ENCODE measurements at places on chromosomes 1 and 21.

DNA sequence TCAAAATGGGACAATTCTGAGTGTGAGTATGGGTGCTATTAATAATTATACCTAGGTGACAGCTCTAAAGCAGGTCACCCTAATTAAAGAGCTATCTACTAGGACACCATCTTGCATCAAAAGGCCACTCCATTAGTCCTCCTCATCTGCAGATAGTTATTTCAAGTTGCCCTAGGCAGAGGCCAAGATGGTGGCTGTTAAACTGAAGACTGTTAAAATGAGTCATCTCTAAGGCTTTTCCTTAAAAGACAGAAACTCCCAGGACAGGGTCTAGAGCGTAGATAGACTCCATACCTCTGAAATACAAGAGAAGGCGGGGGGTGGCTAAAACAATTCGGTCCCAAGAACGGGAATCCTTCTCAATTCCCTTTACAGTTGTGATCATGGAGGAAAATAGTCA is 4.5 kb upstream of the ZNF697 start:
- no peak for DNase-seq

DNA sequence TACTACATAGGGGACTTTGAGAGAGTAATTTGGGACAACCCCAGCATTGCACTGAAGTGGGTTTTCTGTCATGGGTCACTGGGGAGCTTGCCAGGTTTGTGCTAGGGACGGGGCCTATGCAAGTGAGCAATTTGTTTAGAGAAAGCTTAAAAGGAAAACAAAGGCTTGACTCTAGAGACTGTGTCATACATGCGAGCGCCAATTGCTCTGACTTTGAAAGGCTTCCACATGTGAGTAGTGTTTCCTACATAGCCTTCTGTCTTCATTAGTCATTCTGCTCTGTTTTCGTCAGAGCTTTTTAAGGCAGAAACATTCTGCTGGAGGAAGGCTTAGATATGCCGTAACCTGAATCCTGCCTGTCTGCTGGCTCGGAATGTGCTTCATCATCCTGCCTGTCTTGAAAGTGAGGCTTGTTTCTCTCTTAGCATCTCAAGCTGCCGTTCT is 28.4 kb downstream of the TRIM45 start:
- DNase-seq: peak; percentile 97

DNA sequence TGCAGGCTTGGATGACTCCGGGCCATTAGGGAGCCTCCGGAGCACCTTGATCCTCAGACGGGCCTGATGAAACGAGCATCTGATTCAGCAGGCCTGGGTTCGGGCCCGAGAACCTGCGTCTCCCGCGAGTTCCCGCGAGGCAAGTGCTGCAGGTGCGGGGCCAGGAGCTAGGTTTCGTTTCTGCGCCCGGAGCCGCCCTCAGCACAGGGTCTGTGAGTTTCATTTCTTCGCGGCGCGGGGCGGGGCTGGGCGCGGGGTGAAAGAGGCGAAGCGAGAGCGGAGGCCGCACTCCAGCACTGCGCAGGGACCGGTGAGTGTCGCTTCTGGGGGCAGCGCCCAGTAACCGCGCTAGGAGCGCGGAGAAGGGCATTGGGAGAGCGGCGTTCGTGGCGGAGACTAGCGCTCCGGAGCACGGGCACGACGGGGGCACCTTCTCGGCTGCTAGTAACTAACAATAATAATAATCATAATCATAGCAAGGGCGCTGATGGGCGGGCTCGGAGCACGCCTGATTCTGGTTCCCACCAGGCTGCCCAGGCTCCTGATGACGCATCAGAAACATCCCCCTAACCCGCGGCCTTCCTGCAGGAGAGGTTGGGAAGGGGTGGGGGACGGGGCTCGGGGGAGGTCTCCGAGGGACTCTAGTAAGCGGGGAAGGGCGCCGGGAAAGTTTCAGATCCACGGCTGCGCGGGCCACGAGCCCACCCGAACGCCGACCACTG is at the start of gene MX1:
Gene MX1, plus strand, starts transcription at position 286 of the 722 bp plus-strand sequence. CDS start 5,832 bp downstream, outside the sequence.
- no peak for DNase-seq

DNA sequence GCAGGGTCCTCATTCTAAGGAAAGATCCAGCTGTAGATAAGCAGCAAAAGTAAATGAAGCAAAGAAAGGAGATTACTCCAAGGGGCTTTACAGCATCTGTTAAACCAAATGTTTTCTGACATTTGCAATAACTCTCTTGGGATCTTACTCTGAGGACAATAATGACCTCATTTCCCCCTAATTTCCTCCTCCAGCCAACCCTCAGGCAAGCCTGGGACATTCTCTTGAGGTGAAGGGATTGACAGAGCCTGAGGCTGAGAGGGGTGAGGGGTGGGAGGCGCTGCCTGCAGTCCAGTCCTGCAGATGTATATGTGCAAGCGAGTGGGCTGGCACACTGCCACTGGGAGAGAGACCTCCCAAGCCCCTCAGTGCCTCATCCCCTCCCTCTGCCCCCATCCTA is 40.5 kb upstream of the NEK2 start:
- no peak for DNase-seq

DNA sequence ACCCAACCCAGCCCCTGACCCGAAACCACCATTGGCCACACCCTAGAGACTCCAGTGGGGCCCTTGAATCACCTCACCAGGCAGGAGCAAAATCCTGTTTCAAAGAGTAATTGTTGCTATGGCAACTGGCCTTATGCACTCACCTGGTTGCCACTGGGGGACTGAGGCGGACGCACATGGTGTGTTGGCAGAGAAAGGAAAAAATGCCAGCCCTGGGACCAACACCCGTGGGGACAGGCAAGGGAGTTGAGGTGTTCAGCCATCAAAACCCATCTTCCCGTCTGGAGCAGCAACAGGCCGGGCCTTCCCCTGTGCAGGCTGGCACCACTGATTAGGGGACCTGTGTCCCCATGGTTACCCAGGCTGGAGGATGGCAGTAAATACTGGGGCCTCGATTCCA is 395.8 kb upstream of the VAMP3 start:
- no peak for DNase-seq

- DNase-seq: no peak
These were observed 6.8 kb downstream of the SSU72 start for GRCh38 chr1:1567891-1568291.

- no peak for DNase-seq
These were observed 111.8 kb downstream of the GDAP2 start for GRCh38 chr1:117817629-117818028.

GRCh38 chr21:45421846-45422775 is 17.1 kb downstream of the COL18A1 start:
- DNase-seq: no peak

- DNase-seq: no peak
These were observed 57.2 kb upstream of the ANGPTL1 start for GRCh38 chr1:178928041-178928440.

GRCh38 chr21:33698087-33698860 is 56.0 kb downstream of the ITSN1 start:
- DNase-seq: no peak

DNA sequence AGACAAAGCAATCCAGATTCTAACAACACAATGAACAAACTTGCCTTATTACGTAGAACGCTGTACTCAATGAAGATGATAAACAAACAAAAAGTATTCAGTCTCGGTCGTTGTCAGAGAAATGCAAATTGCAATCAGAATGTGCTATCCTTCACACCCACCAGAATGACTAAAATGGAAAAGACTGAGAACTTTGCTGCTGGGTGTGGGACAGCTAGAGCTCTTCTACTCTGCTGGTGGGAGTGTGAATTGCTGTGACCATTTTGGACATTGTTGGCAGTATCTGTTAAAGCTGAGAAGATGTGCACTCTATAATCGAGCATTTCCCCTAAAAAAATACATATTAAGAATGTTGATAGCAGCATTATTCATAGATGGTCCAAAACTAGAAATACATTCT is 111.4 kb downstream of the PEX14 start:
- no peak for DNase-seq

- DNase-seq: no peak
These were observed 89.7 kb upstream of the HMCN1 start for GRCh38 chr1:185644531-185644930.

DNA sequence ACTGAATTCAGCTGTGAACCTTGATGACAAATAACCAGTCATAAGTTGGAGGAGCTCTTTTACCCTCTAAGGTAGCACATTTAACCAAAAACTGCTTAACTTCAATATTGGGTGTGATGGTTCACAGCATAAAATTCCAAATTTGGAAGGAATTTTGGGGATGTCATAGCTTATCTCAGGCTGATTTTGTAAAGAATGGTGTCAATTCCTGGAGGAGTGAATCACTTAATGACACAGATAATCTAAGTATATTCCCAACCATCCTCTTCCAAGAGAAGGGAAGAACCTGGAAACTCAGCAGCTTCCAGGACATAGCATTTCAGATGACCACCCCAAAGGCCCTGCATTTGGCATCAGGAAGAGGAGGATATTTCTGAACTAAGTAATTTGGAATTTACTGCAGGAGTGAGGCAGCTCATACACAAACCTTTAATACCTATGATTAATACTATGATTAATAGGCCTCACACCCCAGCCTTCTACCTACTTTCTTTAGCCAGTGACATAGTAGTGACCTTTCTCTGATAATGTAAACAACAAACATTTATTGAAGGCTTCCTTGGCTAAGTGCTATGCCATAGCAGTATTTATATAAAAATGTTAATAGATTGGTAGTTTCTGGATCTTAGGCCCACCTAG is 14.5 kb downstream of the GLUL start:
- DNase-seq: no peak

- no peak for DNase-seq
These were observed at the start of gene CCDC18 for GRCh38 chr1:93180723-93181613. TSS of gene CCDC18 (plus strand) at chr1:93180724. CDS start at chr1:93183362, 2,638 bp downstream.

- DNase-seq: no peak
These were observed 123.8 kb upstream of the TSPAN2 start for GRCh38 chr1:115213130-115213529.

GRCh38 chr1:180778782-180779398 is 133.8 kb upstream of the KIAA1614 start:
- no peak for DNase-seq

DNA sequence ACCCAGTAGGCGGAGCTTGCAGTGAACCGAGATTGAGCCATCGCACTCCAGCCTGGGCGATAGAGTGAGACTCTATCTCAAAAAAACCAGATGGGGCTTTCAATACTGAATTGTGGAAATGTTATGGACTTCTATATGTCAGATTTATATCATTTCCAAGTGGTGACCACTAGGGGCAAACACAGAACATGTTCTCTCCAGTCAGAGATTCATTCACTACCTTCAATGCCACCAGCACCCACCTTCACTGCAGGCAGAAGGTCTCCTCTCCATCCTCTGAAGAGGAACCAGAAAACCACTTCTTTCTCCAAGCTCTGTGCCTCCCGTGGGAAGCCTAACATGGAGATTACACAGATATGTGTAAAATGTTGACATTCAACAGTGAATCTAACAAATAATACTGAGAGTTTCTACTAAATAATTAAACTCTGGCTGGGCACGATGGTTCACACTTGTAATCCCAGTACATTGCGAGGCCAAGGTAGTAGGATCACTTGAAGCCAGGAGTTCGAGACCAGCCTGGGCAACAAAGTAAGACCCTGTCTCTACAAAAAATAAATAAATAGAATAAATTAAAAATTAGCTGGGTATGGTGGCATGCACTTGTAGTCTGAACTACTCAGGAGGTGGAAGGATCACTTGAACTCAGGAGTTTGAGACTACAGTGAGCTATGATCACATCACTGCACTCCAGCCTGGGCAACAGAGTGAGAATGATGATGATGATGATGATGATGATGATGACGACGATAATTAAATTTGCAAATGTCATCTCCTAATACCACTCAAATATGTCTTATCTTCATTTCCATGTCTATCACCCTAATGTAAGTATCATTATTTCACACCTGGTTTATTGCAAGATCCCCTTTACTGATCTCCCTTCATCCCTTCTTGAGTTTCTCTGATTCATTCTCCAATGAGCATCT is 151.1 kb downstream of the ZNF281 start:
- DNase-seq: no peak

GRCh38 chr1:25628741-25629421 is 12.3 kb downstream of the MAN1C1 start:
- DNase-seq: no peak

GRCh38 chr1:12315146-12315545 is 85.3 kb downstream of the VPS13D start:
- peak; percentile 38 for DNase-seq
